ENCODE measurements at places on chromosomes 7 and 10. TPM values are rescaled to one million over a fixed set of nuclear protein-coding genes. Genes with fewer than 3 reads are reported as not detected.

GDF2 gene
- total RNA-seq, result not detected

NCAPG2 gene
- 15.2 TPM for total RNA-seq

FAM221A gene
- 7.6 TPM for total RNA-seq

AFAP1L2 gene
- 6.4 TPM for total RNA-seq

CFAP58 gene
- total RNA-seq, result 0.29 TPM

ZNF32 gene
- total RNA-seq, result 32.9 TPM

VGF gene
- not detected for total RNA-seq
